ENCODE measurements at places on chromosomes 1 and 21.

GRCh38 chr1:45306905-45307304 lies 19.8 kb upstream of the HPDL start:
- DNase-seq: no peak

DNA sequence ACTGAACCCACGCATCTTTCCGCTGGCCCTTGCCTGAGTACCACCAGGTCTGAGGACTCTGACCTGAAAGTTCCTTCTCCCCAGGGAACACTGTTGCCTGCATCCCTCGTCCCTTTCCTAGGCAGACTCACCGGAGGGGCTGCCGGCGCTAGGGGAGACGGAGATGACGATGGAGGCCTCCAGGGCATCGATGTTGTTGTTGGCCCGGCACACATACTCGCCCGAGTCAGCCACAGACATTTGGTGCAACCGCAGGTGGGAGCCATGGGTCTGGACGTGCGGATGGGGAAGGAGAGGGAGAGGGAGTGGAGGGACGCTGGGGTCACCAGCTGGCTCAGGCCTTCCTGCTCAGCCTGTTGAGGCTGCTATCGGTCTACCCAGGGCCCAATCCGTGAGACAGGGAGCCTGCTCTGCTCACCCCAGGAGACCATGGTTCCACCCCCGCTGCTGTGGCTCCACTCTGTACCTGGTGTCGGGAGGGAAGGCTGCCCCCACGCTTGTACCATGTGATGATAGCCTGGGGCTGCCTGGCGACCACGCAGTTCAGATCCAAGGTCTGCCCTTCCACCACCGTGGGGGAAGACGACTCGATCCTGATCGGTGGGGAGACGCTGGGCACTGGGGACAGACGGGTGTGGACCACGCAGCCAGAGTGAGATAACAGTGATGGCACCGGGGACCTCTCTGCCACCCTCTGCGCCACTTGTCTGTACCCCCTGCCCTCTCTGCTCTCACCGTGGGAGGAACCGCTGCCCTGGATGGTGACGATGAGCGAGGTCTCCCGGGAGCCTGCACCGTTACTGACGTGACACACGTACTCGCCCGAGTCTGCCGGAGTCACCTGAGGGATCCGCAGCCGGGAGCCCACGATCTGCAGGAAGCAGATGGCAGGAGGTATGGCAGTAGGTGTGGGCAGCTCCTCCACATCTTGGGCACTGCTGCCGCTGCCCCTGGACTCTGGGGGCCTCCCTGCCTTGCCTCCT lies 35.4 kb downstream of the LDLRAD2 start:
- DNase-seq: no peak

DNA sequence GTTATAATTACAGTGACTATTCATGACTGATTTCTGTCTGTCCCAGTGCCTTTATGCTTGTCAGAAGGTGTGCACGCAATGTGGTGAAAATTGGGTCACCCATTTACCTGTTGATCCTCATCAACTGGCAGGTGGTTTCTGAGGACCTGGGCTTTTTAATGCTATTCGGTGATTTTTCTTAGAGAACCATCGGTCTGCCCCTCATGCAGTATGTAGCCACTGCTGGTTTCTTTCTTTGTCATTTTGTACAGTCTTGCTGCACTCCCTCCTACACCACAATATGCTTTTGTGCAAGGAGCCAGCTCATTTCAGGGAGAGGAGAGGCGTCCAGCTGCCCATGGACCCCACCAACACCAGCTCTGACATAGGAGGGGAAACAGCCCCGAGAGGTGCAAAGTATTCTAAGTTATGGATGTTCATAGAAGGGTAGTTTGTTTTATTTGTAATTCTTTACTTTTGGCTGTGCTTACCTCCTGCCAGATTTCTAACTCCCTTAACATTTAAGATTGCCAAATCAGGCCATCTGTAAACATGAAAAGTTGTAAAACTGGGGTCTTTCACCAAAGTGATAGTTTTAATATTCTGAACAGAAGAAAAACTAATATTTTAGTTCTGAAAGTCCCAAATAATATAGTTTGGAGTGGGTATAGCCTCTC lies 325.3 kb downstream of the PTBP2 start:
- no peak for DNase-seq

DNA sequence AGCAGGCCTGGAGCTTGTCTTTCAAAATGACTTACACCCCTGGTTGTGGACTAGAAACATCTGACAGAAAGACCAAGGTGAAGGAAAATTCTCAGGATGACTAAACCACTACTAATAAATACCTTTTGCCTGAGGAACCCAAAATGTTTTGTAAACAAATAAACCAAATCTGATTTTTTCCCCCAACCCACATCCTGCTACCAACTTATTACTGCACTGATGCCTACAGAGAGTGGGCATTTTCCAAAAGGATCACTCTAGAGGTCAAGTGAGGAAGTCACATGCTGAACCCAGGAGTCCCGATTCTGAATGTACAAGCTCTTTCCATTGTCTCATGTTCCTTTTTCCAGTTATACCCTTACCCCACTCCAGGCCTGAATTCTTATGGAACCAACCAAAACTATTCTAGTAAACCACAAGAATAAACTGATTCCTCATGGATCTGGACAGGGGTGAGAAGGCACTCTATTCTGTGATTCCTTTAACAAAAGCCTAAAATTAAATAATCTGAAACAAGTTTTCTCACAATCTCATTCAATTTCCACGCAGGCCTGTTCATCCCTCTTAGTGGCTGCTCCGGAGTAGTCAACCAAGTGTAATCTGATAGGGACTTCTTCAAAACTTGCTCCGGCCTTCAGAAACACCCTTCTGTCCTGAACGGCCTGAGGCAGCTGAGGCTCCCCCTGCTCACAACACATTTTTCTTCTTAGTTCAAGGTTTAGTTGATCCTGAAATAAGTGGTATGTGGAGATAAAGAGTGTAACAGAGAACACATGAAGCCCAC lies 1.4 kb downstream of the PI4KB start:
- DNase-seq: no peak

- no peak for DNase-seq
These were observed 44.8 kb downstream of the UCHL5 start for GRCh38 chr1:193014400-193014799.

DNA sequence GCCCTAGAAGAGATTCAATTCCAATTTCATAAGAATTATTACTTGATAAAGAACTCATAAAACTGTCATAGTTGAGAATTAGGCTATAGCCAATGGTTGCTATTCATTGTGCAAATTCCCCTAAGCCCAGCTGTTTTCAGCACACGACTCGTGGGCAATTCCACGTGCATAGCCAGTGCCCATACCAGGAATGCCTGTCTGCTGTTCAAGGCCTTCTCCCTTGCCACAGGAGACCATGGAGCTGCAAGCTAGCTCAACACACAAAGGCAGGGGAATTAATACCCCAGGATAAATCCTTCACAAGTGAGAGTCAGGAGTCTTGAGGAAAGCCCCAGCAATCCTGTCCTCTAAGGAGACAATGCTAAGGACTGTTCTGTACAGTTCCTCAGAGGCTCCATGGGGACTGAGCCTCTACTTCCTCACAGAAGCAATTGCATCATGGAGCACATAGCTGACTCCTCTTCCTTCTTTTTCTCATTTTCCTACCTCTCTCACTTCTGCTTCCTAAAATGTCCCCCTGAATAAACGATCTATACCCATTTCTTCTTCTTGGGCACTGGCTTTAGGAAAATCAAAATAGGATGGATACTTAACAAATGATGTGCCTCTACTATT lies 19.1 kb upstream of the CHRM3 start:
- no peak for DNase-seq

- no peak for DNase-seq
These were observed 14.3 kb downstream of the NADK start for GRCh38 chr1:1763657-1764621.
